ENCODE measurements at places on chromosomes 5 and 9.

DNA sequence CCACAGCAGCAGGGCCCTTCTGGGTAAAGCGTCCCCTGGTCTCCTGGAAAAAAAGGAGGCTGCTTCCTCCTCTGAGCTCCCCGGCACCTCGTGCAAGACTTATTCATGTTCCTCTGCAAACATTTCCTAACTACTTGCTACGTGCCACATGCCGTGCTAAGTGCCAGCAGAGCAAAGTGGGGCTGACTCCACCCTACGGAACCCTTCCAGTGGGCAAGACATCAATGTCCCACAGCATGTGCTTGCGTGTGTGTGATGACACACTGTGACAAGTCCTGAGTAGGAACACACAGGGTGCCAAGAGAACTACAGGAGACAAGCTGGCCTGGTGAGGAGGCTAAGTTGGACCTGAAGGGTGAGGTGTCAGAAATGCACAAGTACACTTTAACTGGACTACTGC lies 57.4 kb downstream of the SEMA4D start:
- no peak for DNase-seq

DNA sequence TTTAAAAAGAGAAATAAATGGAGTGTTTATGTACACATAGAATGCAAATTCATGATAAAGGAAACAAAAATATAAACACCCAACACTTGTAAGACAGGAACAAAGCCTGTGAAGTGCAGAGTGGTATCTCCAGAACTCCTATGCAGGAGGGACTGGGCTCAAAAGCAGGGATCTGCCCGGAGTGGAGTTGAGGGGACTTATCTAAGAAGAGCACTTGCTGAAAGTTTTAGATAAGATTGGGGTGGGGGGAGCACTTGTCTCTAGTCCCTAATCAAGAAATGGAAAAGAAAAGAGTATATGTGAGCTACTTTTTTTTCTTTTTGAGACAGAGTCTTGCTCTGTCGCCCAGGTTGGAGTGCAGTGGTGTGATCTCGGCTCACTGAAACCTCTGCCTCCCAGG lies 840.4 kb downstream of the MAT2B start:
- no peak for DNase-seq

- no peak for DNase-seq
These were observed 18.1 kb downstream of the OTP start for GRCh38 chr5:77620405-77620804.

DNA sequence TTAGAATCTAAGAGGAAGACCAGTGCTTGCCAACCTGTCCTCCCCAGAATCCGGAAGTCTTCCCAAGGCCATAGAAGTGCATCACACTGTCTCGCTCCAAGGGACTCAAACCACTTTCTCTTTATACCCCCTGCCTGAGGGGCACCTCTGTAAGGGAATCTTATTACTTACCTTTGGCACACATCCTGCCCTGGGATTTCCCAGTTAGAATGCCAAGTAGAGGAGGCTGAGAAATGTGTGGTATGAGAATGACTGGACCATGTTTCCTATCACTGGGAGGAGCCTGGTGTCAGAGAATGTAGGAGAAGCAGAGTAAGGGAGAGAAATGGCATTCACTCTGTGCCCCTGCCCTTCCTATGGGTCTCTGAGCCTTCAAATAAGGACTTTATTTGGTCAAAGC lies 85.8 kb downstream of the AOPEP start:
- DNase-seq, result no peak

- no peak for DNase-seq
These were observed 40.2 kb downstream of the RXRA start for GRCh38 chr9:134366223-134367031.

- peak; percentile 78 for DNase-seq
These were observed 1.5 kb downstream of the RASGRF2 start for GRCh38 chr5:80961376-80962281.

- DNase-seq, result no peak
These were observed 1528.6 kb downstream of the EFNA5 start for GRCh38 chr5:106142116-106142515.

- DNase-seq, result no peak
These were observed 18.6 kb upstream of the SLC6A19 start for GRCh38 chr5:1182633-1183423.

GRCh38 chr9:120348951-120349429 lies 231.0 kb downstream of the CDK5RAP2 start:
- DNase-seq, result no peak

- DNase-seq, result no peak
These were observed 494.8 kb upstream of the WWC1 start for GRCh38 chr5:167796672-167797071.

GRCh38 chr9:16625161-16625631 lies 245.3 kb downstream of the BNC2 start:
- no peak for DNase-seq

- no peak for DNase-seq
These were observed 5.9 kb downstream of the SSNA1 start for GRCh38 chr9:137194388-137194787.

GRCh38 chr5:134637116-134637721 lies 4.6 kb upstream of the SAR1B start:
- no peak for DNase-seq

DNA sequence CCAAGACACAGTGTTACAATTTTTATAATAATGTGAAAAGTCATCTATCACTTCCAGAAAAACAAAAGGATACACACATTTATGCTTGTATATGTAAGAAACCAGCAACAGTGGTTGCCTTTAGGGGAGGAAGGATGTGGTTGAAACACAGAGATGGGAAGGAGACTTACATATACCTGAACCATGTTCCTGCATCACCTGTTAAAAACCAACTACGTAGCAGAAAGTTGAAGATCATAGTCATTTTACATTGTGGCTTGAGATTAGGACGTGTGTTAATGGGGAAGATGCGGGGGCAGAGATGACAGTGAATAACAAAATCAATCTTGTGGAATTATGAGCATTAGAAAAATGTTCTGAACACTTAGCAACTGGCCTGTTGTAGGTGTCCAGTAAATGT lies 307.3 kb downstream of the MLLT3 start:
- DNase-seq, result peak; percentile 14

GRCh38 chr9:15248081-15248480 lies 58.9 kb downstream of the TTC39B start:
- no peak for DNase-seq

GRCh38 chr5:589588-589987 lies 22.6 kb upstream of the CEP72 start:
- no peak for DNase-seq

DNA sequence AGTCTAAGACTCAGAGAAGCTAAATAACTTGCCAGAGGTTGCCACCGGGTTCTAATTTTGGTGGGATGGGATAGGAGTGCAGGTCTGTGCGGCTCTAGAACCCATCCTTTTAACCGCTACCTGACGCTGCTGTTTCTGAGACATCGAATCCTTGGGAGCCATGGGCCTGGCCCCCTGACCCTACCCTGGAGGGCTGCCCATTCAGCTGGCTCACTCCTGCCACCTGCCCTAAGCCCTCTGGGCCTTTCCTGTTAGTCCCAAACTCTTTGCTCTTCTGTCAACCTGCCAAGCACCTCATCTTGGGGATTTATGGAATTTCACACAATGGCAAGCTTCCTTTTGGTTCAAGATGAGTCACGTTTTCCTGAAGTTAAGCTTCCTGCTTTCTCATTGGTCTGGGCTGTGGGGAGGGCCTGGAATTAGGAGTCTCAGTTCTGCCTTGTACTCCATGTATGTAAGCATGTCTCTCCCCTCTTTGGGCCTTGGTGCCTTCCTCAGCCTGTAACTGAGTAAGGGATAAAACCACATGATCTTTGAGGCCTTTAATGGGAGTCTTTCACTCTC lies 26.6 kb downstream of the ENHO start:
- DNase-seq, result no peak

DNA sequence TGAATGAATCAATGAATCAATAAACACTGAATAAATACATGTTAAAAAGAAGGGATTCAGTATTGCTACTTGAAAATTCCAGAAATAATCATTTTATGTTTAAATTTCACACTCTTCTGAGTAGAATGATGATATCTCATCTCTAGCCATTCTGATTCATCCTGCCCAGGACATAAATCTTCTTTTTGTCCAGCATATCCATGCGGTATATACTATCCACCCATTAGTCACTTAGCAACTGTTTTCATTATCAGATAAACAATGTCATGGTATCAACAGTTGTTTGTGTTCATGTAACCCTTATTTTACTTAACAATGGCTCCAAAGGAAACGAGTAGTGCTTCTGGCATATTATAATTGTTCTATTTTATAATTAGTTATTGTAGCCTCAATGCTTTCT lies 432.4 kb upstream of the SMC2 start:
- no peak for DNase-seq

DNA sequence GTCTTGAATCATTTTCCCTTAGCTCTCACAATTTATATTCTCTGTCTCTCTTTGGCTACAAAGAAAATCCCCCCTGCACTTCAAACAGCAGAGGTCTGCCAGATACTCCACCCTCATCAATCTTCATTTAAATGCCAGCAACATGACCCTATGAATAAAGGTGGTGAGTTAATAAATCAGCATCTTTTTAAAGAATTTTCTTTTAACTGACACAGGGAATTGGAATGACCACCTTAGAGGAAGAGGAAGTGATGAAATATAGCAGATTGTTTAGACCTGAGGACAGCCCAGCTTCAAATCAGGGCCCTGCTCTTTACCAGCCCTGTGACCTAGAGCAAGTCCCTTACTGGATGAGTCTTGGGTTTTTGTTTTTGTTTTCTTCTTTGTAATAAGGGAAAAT lies 223.1 kb upstream of the PAPPA start:
- DNase-seq, result no peak

DNA sequence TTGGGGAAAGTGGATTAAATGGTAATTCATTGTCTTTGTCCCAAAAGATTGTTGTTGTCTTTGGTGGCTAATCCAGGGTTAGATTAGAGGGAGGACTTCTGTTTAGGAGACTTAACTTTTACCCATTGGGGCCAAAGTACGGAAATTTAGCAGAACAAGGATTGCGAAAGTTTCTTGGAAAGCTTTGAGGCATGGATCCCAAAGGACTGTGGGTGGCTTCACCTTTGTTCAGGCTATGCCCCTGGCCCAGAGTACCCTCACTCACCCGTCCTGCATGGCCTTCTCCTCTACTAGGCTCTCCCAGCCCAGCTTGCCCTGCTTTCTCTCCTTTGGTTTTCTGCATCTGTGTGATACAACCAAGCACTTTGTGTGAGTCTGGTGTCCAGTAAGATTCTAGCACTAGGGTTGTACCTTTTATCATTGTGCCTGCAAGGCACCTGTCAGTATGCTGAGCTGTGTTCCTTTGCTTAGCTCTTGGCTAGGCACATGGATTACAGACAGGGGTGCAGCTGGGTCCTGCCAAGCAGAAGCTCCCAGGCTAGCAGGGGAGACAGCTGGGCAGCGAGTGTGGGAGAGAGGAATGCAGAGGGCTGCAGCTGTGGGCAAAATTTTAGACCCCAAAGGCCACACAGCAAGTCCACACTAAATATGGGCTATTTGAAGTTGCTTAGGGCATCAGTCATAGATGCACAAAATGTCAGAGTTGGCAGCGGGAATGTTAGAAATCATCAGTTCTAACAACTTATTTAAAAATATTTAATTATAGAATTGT lies 3.2 kb downstream of the PPARGC1B start:
- DNase-seq, result no peak

GRCh38 chr9:130906735-130907416 lies 10.3 kb upstream of the QRFP start:
- no peak for DNase-seq

Data from T-helper 2 cell treated with Interferon-gamma antibody and Interleukin-4, amounts not matched to agents 5 μg/mL and 100 μg/mL, for 36 hours (primary cell).